ENCODE measurements at places on chromosomes 7 and 10.

- DNase-seq: no peak
These were observed 2.3 kb downstream of the CREB3L2 start for GRCh38 chr7:137999496-138000080.

DNA sequence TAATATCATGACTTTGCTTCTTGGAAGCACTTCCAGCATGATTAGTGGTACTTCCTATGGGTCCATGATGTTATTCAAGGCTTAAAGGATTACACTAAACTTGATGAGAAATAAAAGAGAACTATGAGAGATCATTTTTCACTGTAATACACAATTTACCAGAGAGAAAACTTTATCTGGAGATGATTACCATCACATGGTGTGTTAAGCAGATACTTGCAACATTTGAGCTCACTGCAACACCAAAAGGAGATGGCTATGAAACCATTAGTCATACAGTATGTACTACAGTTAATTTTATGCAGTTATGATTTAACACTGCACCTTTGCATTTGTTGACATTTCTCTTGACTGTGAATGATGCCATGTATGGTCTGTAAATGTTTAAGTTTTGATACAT, 311.3 kb upstream of the AOAH start:
- no peak for DNase-seq

DNA sequence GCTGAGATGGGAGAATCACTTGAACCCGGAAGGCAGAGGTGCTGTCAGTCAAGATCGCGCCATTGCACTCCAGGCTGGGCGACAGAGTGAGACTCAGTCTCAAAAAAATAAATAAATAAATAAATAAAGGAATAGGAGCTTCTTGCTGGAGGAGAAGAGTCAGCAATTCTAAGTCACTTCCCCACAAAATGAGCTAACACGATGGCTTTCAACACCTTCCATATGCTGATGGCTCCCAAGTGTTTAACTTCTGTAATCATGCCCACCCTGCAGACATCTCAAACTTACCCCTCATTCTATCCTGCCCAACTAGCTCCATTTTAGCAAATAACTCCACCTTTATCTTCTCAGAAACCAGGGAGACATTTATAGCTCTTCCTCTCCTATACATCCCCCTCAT, 21.2 kb downstream of the PSAP start:
- no peak for DNase-seq

GRCh38 chr7:68509603-68510002, 1088.7 kb upstream of the AUTS2 start:
- no peak for DNase-seq

DNA sequence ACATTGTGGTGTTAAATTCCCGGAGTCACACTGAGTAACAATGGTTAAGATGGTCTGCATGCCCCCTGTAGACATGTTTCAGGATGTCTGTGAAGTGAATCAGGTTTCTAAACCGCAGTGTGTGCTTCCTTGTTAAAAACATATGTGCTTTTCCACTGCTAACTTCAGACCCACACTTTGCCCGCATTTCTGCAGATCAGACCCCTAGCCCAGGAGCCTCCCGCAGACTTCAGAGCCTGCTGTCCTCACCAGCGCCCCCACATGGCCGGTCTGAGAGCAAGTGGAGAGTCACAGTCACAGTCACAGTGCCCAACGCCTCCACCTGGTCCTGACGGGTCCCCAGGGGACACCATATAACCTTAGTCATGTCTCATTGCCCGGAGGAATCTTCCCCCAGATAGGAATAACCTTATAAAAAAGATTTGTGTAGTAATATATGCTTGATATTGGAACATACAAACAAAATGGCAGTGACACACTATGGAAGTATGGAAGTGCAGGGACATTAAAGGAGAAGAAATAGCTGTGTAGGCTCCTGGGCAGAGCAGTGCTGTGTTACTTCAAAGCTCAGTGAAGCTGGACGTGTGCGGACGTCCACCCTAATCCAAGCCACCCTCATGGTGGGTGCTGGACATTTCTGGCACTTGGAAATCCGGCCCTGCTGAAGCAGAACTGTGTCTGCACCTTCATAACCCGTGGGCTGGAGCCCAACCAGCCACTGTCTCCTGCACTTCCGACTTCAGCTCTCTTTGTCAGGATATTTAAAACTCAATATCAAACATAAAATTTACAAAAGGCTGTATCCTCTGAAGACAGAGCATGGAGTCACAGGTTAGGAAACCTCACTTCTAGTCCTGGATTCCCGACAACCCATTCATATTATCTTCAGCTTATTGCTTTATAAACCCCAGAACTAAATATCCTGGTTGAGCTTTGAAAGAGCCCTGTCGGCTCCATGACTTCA, 29.0 kb downstream of the GSTO2 start:
- no peak for DNase-seq

DNA sequence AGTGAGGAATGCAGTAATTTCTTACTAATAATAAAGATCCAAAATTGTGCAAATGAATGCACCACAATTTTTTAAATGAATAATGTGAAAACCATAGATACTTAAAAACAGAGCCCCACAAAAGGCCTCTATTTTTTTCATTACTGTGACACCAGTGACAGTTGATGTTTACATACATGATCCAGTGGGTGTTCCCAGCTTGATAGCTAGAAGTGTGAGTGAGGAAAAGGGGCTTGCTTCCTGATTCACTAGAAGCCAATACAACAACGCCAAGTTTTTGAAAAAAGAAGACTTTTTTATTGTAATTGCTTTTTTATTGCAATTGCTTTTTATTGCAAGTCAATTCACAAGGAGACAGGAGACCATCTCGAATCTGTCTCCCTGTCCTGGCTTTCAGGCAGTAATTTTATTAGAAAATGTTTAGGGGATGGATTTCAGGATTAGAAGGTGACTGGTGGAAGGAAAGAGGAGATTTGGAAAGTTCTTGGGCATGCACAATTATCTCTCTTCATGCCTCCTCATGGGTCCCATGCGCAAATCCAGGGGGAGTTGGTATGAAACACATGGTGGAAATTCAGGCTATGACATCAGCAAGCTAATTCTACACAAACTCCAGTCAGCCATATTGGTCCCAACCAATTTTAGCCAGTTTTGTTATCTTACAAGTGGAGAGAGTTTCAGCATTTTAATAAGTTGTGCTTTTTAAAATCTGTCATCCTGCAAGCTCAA, 44.4 kb upstream of the ZNF438 start:
- no peak for DNase-seq

DNA sequence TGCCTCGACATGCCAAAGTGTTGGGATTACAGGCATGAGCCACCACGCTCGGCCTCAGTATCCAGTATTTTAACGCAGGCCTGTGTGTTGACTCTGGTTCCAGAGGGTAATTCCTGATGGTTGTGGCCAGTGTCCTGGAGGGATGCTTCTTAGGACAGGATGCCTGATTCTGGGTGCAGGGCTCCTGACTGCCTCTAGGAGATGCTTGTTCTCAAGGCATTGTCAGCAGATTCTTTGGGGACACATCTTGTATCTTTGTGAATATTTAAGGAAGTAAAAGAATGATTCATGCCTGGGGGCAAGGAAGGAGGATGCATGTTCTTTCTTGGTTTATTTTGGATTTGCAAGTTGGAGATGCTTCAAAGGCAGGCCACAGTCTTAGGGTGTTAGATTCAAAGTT, 2.2 kb downstream of the ZDHHC4 start:
- DNase-seq: no peak

DNA sequence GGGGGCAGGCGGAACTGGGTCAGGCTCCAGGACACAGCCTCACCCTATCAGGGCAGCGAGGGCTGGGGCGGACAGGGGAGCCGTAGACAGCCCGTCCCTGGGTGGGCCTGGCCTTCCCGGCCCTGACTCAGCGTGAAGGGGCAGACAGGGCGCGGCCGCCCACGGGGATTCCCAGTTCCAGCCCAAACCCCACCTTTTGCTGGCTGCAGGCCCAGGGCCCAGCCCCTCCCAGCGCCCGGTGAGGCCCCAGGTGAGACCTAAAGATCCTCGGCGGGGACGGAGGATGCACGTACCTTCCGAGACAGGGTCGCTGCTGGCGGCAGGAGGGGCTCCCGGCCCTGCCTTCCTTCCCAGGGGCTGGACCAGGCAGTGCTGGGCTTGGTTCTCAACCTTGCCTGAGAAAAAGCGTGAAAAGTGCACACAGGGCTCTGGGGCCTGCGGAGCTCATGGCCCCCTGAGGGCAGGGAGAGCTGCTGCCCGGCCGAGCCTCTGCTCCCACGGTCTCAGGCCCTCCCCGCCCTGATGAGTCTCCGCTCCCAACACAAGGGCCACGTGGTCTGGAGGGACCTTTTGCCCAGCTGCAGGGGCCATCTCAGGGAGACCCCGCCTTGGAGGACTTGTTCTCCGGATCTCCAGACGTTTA, 43.9 kb upstream of the DNAJB6 start:
- no peak for DNase-seq

DNA sequence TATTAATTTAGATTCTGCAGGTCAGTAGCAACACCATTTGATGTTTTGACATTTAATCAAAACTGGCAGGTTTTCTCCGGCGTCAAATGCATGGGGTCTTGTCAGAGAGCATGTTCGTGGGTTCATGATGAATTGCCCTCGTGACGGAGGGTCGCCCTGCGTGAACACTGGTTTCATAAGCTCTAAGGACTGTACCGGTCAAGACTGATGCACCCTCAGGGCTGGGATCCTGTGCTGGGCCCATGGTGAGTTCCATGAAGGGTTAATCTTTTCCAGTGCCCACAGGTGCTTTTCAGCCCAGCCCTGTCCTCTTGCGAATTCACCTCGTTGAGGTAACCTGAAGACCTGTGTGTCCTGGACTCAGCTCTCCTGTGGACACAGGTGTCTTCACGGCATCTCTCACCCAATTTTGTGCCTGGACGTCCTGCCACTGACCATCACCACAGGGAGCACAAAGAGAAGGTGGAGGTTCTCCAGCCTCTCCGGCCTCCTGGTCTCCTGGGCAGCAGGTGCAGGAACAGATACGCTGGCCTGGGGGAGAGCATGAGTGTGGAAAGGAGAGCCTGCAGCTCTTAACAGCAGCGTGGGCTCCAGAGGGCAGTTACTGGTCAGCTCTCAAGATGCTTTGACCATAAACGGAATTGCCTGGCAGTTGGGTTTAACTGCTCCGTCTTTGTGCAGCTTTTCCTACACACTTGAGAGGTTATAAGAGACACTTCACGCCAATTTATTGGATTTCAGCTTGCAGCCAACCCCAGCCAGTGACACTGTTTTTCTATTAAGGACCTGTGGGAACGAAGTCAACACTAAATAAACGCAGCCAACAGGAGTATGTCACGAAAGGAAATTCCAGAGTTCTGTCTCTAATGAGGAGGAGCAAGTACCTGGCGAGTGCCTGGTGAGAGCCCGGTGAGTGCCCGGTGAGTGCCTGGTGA, 37.4 kb upstream of the CFAP46 start:
- no peak for DNase-seq

GRCh38 chr10:104250371-104250770, 4.3 kb upstream of the GSTO1 start:
- no peak for DNase-seq

- DNase-seq: peak; percentile 67
These were observed 12.3 kb upstream of the OGA start for GRCh38 chr10:101830322-101831168.

DNA sequence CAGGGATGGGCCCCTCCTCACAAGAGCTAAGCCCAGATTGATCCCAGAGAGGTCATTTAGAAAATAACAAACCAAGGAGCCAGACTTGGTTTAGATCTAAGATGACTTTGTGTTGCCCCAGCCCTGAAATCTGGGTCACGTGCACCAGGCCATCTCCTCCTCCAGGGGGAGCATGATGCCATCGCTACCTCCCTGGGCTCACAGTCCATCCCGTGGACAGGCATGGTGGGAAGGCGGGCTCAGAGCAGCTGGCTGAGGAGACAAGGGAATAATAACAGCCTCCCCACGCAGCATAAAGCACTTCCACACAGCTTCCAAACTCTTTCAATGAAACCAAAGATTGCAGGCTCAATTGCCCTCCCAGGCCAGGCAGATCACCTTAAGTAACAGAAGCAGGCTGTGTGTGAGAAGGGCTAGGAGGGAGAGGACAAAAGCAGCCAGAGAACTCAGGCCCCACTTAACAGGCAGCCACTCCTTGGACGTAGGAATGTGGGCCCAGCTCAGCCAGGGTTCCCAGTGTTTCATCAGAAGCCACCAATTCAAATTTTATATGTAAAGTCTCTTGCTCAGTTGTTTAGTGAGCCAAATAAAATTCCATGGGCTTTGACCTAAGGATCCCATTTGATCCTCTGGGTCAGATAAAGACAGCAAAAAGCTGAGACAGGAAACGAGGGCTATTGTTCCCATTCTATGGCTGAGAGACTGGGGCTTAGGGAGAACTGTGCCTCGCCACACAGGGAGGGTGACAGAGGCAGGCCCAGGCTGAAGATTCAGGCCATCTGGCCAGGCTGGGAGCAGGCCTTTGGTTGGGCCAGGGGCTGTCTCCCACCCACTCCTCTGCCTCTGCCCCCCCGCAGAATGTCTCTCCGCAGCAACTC, 100.2 kb downstream of the COL13A1 start:
- DNase-seq: no peak

GRCh38 chr7:130197094-130197493, 8.1 kb downstream of the TMEM209 start:
- DNase-seq: no peak

GRCh38 chr10:78869508-78870454, 199.0 kb upstream of the ZMIZ1 start:
- no peak for DNase-seq

GRCh38 chr10:114642729-114643128, 15.3 kb downstream of the ABLIM1 start:
- no peak for DNase-seq

Measured in C1 segment of cervical spinal cord (tissue), 14 donors.